Stimulated activated CD4-positive, alpha-beta T cell treated with anti-CD3 and anti-CD28 coated beads, Interleukin-12 subunit alpha, Interleukin-12 subunit beta, amount 100 ng/mL, for 48 hours (primary cell): ENCODE measurements at places on chromosomes 1 and 21.
A peak's percentile ranks its signal among the peaks of the same experiment; 100 is the strongest.

DNA sequence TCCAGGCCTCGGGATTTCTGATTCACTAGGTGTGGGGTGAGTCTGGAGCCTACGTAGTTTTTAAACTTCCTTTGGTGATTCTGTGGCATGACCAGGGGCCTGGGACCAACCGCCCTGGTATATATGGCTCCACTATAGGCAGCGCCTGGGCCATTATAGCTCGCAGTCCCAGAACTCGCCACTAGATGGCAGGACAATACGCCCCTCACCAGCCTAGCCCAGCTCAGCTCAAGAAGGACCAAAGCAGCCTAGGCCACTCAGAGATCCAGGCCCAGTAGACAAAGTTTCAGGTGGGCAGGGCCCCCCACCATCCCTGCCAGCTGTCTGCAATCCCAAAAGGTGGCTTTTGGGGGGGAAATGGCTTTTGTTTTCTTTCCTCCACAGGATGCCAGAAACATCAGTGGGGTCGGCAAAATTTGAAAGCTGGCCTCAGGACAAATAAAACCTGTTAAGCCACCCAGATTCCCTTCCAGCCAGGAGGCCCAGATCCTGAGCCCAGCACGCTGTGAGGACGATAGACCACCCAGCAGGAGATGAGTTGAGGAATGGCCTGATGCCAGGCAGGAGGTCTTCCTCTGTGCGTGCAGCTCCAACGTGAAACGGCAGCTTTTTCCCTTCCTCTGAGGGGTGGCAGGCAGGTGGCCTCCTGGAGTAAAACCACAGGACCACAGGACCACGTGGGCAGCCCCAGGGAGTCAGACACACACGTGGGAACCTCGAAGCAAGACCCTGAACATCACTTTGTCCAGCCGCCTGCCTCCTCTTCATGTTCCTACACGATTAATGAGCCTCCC lies 24.8 kb upstream of the TMEM51 start:
- peak; percentile 59 for DNase-seq

GRCh38 chr1:241518476-241519307 lies 863 bp downstream of the FH start:
- no peak for DNase-seq

DNA sequence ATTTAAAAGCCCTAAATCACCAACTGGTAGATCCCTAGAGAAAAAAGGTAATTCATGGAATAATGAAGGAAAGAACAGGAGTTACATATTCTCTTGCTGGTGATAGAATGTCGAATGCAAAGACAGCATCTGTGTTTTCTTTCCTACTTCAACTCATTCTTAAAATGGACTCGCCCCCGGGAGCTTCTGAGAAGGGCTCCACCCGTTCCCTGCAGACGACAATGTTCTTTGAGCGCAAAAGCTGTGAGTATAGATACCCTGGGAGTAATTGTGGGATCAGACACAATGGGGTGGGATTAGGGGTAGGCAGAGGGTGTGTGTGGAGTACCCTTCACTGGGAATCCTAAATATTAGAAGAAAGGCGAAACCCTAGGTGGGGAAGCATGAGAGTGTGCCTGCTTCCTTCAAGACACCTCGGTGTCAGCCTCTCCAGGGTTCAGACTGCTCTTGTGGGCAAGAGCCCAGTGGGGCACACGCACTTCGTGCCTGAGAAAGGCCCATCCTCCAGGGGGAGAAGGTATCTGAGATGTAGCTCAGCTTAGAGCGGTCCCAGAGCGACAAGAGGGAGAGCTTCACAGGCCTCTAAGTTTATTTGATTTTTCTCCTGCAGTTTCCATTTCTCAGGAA lies 123.3 kb upstream of the DPYD start:
- DNase-seq: no peak

- DNase-seq: no peak
Measured at GRCh38 chr21:42234041-42234440, 15.1 kb downstream of the ABCG1 start.

DNA sequence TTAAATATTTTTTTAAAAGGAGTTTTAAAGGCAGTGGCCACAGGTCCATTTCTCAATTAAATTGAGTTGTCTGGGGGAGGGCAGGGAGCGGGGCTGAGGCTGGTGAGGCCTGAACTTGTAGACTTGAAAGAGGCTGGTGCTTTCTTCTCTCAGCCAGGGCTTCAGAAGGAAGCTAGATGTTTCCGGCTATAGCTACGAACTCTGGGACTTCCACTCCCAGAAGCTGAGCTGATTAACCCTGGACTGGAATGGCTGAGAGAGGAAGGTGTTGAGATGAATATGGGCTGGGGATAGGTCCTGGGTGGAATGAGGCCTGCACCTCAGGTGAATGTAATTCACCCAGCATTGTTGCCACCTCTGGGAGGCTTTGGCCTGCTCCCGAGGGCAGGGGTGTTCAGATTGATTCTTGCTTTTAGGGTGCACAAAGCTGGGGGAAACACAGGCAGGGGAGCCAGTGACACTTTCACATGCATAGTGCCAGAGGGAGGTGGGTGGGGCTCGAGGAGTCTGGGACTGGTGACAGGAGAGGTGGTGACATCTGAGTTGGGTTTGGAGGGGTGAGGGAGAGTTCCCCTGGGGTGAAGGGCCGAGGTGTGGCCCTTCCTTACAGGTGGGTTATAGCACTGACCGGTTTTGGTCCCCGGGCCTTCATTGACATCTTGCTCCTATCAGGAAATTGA lies 18.2 kb downstream of the LDLRAP1 start:
- no peak for DNase-seq
